Sciatic nerve (tissue), 2 donors: ENCODE measurements at places on chromosomes 11 and 22.
A peak's percentile ranks its signal among the peaks of the same experiment; 100 is the strongest.

DNA sequence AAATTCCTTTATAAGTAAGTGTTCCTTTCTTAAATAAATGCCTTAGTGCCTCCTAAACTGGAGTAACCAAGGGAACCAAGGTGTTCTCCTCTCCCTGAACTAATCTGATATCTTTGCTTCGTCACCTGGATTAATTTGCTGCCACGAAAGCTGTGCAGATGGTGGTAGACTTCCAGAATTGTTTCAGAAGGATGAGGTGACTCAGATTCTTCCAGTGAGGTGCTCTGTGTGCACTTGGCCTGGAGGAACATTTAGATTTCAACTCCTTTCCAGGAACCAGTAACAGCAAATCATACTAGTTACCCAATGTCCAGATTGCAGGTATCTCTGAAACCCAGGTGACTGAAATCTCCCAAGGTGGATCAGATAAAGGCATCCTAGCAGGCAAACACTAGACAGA lies 181.9 kb downstream of the FAT3 start:
- DNase-seq, result no peak

GRCh38 chr11:117677729-117678310 lies 119.2 kb downstream of the DSCAML1 start:
- DNase-seq, result no peak

DNA sequence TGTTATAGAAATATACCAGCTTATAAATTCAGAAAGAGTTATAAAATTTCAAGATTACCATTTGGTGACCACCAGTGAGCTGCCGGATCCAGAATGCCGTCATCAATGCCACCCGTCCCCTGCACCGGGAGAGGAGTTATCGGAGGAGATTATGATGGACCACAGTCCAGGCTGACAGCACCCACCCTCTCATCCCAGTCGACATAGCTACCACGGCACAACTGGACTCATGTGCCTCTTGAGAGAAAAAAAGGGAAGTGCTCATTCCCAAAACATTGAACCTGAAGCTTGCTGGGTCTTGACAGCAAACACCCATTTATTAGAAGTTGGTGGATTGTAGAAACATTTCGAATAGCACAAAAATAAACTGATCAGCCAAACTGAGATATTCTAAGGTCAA lies 1331.5 kb downstream of the TBC1D22A start:
- DNase-seq, result no peak

GRCh38 chr11:62390237-62390636 lies 28.6 kb upstream of the SCGB1A1 start:
- peak; percentile 34 for DNase-seq

- DNase-seq, result peak; percentile 36
These were observed 51.6 kb downstream of the CEP164 start for GRCh38 chr11:117378976-117379865.

DNA sequence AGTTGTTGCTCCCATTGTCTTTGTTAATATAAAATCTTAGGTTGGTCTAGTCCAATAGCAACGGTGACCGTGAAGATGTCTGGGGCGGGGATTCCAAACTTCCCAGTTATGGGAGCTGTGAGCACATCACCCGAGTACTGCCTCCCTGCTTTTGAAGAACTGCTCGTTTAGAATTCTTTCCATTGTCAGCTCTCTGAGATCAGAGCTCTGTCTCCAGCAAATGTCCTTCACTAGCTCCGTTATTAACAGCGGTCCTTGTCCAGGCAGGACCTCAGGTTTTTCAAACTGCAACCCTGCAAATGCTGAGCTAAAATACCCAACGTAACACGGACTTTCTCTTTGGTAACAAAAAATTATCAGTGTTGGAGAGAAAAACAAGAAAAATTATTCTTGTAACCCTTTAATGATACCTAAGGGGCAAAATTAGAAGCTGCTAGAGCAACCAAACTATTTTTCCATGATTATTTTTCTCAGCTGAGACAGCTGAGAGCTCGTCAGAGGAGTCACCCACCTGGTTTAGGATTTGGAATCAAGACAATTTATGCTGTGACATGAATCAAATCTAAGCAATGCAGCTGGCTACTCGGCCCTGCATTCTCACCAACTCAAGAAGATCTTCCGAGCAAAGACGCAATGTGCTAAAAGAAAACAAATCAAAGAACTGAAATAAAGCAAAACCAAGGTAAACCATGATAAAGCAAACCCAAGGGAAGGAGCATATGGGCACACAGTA lies 15.1 kb upstream of the EFCAB6 start:
- no peak for DNase-seq

- DNase-seq, result no peak
These were observed 89.1 kb upstream of the RTL6 start for GRCh38 chr22:44586999-44587736.

GRCh38 chr11:125384825-125385224 lies 111.2 kb downstream of the FEZ1 start:
- no peak for DNase-seq

DNA sequence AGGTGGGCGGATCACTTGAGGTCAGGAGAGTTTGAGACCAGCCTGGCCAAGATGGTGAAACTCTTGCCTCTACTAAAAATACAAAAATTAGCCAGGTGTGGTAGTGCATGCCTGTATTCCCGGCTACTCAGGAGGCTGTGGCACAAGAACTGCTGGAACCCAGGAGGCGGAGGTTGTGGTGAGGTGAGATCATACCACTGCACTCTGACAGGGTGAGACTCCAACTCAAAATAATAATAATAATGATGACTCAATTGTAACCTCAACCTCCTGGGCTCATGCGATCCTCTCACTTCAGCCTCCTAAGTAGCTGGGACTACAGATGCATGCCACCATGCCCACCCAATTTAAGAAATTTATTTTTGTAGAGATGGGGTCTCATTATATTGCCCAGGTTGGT lies 15.6 kb upstream of the CHRNA10 start:
- no peak for DNase-seq

DNA sequence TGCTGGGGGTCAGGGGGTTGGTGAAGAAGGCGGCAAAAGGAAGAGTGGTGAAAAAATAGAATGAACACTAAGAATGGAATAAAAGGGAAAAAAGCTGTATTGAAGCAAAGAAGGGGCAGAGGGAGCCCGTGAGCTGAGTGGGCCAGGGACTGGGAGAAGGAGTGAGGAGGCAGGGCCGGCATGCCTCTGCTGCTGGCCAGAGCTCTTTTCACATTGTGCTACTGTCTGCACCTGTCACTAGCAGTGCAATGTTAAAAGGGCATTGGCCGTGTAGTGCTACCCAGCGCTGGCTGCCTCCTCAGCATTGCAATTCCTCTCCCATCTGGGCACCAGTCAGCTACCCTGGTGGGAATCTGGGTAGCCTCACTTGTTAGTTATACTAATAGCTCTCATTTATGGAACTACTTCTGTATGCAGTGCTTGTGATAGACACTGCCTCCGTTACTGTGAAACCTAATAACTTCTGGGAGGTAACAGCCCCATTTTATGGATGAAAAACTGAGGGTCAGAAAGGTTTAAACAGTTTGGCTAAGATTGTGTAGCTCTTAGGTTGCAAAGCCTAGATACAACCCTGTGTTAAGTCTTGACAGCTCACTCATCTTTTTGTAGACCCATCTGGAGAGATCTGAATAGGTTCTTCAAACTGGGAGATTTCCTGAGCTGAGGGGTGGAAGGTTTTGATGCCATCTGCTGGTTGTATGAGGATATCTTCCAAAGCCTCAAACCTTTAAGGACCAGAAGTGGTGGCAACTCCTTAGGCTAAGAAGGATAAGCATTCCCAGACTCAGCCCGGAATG lies 8.5 kb downstream of the YPEL4 start:
- no peak for DNase-seq

DNA sequence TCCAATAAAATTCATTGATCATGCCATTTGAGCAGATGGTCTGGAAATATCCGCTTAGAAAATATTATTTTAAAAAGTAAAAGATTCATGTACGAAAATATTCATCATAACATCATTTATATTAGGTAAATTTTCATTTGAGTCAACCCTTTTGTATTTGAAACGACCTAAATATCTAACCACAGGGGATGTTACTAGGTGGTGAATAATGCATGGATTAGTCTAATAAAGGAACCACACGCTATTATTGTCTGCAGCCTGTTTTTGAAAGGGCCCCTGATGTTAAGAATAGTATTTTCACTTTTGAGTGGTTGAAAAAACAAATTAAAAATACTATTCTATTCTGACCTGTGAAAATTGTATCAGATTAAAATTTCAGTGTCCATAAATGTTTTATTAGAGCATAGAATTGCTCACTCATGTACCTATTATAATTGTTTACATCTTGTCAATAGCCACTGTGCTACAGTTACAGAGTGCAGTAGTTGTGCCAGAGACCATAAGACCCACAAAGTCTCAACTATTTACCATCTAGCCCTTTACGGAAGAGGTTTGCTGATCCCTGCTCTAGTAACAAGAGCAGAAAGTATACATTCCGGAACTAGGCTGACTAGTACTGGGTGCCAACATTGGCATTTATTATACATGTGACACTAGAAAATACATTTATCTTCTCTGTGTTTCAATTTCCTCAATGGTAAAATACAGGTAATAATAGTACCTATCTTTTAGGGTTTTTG lies 176.1 kb downstream of the LRRC4C start:
- no peak for DNase-seq

DNA sequence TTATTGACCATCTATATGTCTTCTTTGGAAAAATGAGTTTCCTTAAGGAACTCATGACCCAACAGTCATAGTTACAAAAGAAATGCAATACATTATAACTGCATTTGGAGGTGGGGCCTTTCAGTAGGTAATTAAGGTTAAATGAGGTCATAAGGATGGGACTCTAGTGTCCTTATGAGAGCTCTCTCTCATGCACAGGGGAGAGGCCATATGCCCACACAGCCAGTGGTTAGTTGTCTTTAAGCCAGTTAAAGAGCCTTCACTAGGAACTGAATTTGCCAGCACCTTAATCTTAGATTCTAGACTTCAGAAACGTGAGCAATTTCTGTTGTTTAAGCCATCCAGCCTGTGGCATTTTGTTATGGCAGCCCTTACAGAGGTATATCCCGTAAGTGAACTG lies 27.3 kb downstream of the INTS4 start:
- DNase-seq, result no peak

GRCh38 chr11:44709281-44709562 lies 17.5 kb upstream of the TSPAN18 start:
- no peak for DNase-seq

GRCh38 chr11:110710628-110711381 lies 1.4 kb downstream of the ARHGAP20 start:
- DNase-seq, result peak; percentile 75

GRCh38 chr11:41920374-41920773 lies 460.9 kb upstream of the LRRC4C start:
- no peak for DNase-seq

- no peak for DNase-seq
These were observed 34.0 kb downstream of the ALG9 start for GRCh38 chr11:111837366-111837891.

DNA sequence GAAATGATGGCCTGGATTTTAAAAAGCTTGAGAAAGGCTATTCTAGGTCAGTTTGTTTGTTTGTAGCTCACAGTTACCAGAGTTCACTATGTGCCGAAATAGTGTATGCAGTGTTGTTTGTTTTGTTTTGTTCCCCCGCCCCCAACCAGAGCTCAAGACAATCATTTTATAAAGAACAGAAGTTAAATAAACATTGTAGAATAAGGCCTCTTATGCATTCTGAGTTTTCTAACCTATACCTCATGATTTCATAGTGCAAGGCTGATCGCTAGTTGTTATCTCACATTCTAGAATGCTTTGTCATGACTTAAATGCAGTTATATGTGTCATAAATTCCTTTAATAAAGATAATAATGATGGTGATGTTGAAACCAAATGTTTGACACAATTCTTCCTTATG lies 7.8 kb downstream of the KCNA4 start:
- no peak for DNase-seq

DNA sequence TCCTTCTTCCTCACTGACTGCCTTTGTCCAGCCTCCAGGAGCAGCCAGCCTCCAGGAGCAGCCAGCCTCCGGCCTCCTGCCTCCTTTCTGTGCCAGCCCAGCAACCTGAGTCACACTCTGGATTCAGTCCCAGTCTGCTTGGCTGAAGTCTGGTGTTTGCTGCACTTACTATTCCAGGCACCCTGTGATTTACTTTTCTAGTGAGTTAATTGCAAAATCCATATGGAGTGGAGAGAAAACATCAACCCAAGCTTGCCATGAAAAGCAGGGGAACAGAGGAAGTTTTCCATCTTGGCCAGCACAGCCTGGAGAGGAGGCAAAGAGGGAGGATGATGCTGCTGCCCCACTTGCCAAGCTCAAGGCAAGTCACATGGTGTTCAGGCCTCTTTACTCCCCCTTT lies 400.5 kb downstream of the TENM4 start:
- no peak for DNase-seq

DNA sequence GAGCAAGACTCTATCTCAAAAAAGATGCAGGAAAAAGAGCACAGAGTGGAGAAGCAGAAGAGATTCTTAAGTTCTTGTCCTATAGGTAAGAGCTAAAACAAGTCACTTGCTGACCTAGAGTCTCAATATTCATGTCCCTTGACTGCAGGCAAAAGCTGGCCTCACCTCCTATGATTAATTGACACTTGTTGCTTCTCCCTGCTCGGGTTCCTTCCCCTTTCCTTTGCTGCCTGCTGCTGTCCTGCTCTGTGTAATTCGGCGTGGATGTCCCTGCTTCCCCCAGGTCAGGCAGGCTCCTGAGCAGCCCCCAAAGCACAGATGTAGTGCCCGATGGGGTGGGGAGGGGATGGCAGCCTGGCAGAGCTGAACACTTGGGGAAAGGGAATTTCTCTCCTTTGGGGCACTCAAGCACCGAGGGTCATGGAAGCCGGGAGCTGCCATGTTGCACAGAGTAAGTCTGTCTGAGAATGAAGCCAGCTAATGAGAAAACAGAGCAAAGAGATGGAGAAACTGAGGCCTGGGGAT lies 60.8 kb upstream of the NUP50 start:
- no peak for DNase-seq

DNA sequence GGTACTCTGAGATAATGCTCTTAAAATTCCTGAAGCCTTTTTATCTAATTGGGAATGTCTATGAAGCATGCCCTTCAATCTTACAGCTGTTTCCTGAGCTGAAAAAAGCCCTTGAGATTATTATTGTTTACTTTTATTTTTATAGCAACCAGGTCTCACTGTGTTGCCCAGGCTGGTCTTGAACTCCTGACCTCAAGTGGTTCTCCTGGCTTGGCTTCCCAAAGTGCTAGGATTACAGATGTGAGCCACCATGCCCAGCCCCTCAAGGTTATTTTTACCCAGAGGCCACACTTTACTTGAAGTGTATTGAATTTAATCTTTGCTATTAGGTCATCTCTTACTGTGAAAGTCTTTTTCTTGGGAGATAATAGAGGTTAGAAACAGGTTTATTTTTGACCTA lies 7.0 kb upstream of the SWAP70 start:
- no peak for DNase-seq

DNA sequence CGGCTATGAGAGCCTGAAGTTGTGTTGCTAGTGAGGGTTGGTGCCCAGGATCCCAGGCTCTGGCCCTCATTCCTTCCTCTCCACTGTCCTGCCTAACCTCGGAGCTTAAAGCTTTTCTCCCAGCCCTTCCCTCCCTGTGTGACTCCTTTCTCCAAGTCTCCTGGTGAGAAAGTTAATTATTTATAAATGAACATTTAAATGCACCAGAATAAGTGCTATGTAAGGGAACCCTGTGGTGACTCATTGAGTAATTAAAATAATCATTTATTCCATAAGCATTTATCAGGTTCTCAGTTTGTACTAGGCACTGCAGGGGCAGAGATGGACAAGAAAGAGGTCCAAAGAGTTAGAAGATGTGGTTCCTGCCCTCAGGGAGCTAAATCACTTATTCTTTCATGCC lies 89.1 kb upstream of the ISX start:
- no peak for DNase-seq

GRCh38 chr11:114416441-114416961 lies 16.0 kb downstream of the RBM7 start:
- DNase-seq, result no peak
